ENCODE measurements at places on chromosomes 3 and 15.

- DNase-seq = no peak
These were observed 812.3 kb upstream of the ROBO1 start for GRCh38 chr3:80580146-80580545.

GRCh38 chr3:196789885-196790359, 50.3 kb downstream of the PAK2 start:
- DNase-seq = no peak

DNA sequence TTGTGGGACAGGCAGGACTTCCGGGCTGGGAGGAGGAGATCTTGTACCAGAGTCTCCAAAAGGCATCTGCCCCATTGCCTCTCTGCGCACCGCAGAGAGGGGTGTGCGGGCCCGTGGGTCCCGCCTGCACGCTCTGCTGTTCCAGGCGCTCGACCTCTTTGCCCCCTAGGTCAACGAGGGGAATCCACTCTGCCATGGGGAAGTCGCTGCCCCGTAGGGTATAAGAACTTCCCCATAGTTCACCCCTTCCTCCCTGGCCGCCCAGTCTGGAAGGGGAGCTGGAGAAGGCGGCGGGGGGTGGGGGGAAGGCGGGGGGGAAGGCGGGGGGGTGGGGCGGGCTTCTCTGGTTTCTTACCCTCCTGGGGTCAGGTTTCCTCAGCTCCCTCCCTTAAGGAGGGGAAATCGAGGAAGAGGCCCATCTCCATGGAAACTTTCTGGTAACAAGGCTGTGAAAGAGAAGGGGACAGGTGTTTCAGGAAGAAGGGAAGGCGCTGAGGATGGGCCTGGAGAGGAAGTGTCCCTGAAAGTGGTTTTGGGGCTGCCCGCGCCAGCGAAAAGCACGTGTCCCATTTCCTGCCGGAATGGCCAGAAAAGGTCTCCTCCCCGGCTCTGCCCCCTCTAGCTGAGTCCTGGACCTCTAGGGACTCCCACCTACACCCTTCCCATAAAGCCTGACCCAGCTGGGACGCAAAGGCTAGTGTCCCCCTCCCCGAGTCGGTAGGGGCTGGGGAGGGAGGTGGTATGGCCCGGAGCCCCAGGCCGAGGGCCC, 27.5 kb downstream of the NR1I2 start:
- DNase-seq = no peak

DNA sequence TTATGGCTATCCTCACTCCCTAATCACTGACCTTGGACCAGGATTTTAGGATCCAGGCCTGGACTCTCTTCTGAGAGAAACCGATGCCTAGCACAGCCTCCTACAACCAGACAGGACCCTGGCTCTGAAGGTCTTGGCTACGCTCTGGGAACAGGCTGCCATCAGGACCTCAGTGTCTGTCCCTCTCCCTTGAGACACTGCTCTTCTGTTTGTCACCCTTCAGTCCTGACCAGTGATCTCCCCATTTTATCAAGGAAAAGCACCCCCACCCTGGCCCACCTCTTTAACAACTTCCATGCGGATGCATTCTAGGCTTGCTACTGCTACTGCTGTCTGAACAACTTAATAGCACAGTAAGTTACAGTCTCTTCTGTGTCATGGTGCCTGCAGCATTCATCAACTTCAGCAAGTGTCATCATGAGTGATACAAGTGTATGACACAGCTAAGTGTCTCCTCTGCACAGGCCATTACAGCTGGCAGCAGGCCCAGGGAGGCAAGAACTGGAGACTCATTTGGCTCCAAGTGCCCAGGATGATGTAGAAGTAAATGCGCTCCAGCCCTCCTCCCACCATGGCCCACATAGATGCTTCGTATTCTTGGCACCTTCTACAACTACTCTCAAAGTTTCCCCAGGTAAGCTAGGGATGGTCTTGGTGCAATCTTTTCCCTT, 302.4 kb downstream of the EPHB1 start:
- DNase-seq = no peak

- no peak for DNase-seq
These were observed 17.8 kb downstream of the ACKR2 start for GRCh38 chr3:42827023-42827422.

GRCh38 chr15:63473999-63474809, 30.2 kb upstream of the USP3 start:
- DNase-seq = no peak

- no peak for DNase-seq
These were observed 80.5 kb upstream of the WNT5A start for GRCh38 chr3:55567615-55568014.

DNA sequence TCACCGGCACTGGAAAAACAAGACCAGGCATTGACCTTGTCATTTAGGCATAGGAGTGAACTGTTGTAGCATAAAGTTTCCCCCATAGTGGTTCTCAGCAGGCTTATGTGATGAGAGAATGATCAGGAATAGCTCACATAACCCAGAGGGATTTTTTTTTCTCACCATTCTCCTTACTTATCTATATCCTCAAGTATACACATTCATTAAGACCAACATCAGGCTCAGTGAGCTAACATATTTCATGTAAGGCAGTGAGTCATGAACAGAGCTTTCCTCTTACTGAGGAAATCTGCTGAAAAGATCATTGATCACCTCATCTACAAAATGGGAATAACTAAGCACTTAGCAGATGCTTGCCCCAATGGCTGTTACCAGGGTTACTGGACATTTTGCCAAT, 396.6 kb upstream of the TMCO5A start:
- DNase-seq = no peak

DNA sequence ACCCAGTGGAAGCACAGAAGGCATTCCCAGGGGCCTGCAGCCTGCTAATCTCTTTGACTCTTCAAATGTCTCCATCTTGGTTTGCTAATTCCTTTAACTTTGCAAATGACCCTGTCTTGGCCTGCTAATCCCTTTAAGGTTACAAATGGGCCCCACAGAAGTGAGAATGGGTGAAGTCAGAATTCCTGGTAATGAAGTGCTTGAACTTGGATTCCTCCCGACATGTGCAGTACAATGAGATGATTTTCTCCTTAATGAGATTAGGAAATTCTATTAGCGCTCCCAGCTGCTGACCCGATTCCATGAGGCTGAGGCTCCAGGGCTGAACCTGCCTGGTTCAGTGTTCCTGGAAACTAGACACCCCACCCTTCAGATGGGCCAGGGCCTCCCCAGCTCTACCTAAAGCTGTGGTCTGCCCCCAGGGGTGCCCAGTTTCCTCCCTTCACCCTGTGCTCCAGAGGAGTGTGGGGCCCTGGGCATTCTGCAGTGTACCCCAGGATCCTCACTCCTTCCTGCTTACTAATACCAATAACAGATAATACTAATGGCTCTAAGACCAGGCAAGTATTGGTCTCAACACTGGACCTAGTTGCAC, 47.4 kb downstream of the SCN5A start:
- DNase-seq = no peak

DNA sequence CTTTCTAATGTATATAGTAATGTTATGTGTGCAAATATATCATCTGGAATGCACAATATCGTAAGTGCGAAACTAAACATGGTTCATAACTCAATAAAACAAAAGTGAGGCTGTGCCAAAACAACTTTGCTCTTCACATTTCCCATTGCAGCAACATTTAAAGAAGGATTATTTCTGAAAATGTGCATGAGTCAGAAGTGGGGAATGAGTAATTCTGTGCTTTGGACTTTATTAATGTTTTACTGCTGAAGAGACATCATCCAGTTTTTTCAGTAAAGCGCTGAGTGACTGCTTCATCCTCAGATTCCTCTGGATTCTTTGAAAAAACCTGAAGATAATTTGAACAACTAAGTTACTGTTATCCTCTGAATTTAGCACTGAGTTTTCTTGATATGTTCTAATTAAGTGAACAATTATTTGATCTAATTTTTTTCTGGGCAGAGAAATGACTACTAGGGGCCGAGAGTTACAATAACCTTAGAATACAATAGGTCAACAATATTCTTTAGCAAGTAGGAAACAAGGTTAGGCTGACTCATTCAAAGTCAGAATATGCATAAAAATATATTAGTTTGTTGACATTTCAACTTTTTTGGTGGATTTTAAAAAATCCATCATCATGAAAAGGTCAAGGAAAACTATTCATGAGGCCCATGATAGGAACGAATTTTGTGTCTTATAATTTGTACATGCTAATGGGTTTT, 20.0 kb upstream of the PLCL2 start:
- DNase-seq = no peak

- no peak for DNase-seq
These were observed 15.9 kb downstream of the COLQ start for GRCh38 chr3:15505479-15506165.

DNA sequence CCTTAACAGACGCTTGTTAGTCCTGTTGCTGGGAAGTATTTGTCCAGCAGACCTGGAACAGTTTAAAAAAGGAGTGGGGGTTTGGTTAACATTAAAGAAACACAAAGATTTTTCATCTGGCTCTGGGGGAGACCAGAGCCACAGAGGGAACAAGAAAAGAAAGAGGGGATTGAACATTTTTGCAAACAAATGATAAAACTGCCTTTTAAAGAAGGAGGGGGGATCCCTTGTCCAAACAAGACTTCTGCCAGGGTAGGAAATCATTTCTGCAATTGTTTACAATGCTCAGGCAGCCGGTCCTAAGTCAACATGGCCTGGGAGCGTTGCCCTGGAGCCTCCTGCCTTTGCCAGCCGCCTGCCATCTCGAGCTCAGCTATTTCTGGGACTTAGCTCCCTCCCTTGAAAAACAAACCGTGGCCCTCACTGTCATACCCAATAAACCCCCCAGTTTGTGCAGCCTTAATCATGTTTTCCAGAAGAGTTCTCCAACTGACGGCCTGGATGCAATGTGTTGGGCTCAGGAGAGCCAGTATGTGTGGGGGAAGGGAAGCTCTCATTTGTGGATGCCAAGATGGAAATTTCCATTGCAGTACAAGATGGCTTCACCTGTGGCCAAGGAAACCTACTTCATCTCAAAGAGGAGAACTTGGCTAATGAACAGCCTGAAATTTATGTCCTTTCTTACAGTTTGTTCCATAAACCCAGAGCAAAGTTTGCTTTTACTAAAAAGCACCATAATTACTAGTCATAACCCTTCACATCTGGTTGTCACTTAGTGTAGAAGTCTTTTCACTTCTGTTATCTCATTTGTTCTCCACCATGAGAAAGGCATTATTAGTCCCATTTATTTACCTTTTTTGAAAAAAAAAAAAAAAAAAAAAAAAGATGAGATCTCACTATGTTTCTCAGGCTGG, 75.9 kb upstream of the RNU6-1 start:
- DNase-seq = no peak

- DNase-seq = no peak
These were observed 25.1 kb downstream of the SV2B start for GRCh38 chr15:91125162-91125561.

- DNase-seq = no peak
These were observed 92.9 kb downstream of the RAB11A start for GRCh38 chr15:65962187-65962586.

DNA sequence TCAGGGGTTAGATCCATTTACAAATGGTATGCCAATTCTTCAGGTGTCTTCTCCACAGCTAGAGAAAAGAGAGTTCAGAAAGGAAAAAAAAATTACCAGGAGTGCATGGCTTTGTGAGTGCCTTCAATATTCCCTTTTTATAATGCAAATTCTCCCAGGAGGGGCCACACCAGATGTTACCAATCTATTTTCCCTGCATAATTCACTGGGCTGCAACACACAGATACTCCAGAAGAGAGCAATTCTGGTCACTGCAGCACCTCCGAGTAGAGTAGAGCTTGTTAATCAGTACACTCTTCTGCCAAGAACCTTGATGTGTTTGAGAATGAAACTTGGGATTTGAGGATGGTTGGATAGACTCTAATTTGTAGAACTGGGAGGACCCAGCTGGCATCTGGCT, 80.7 kb upstream of the SPRED1 start:
- DNase-seq = no peak

GRCh38 chr15:90860942-90861675, 7.3 kb upstream of the FURIN start:
- no peak for DNase-seq

- no peak for DNase-seq
These were observed 374.7 kb upstream of the GOLIM4 start for GRCh38 chr3:168470380-168470779.

GRCh38 chr3:24154781-24155180, 209.7 kb downstream of the NR1D2 start:
- DNase-seq = no peak

DNA sequence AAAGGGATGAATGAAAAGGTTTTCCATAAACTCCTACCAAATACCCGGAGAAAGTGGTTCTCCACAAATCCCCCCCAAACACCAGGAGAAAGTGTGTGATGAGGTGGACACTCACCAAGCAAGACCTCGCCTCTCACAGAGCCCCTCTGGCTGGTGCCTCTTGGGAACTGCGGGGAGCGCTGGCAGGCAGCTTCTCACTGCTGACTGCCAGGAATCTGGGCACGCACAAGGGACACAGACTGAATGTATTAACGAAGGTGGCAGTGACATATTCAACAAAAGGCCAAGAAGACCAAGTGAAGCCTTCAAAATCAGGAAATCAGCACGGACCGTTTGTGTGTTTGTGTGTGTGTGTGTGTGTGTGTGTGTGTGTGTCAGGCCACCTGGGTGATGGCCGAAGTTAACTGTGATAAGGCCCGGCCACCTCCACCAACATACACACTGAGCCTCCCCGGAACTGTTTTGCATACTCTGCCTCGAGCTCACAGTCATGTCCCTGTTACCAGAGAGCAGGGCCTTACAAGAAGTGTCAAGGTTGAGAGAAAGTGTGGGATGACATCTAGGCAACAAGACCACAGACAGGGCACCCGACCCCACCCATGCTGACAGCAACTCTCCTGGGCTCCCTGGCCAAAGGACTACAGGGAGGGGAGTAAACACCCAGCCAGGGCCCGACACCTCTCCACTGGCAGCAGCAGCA, 18.0 kb downstream of the ATP10A start:
- no peak for DNase-seq

GRCh38 chr3:9149566-9149965, 99.9 kb downstream of the SRGAP3 start:
- no peak for DNase-seq

- DNase-seq = no peak
These were observed 23.6 kb downstream of the SETD5 start for GRCh38 chr3:9420850-9421549.

DNA sequence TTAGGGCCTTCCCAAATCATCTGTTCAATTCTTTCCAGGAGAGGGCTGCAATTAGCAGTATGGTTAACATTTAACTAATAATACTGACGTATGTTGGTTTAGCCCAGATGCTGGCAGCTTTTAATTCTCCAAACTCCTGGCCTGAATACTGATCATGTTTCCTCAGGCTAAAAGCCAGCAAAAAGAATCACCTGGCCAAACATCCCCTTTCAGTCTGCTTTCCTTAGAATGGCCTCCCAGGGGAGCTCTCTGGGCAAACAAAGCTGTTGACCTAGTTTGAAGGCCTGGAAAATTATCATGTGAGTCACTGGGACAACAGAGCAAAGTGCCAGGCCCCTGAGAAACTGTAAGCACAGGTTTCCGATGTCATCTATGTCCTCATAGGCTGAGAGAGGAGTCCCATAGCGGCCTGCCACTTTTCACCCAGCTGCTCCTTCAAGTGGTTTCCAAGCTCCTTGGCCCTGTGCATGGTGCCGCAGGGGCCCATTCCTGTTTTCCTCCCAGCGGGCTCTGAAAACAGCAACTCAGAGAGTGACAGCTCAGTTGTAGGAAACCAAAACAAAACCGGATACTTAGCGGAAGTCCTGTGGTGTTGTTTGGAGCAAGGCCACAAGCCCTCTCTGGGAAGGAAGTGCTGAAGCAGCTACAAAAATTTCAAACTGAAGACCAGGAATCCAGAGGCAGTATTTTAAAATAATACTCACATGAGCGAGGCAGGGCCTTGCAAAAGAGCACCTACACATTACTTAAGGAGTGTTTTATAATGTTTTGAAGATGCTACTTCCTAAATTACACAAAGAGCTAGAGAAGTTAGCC, 36.5 kb upstream of the RAB11A start:
- no peak for DNase-seq

- DNase-seq = no peak
These were observed 115.6 kb downstream of the CHDH start for GRCh38 chr3:53730576-53730975.

- DNase-seq = no peak
These were observed 7.5 kb upstream of the NDN start for GRCh38 chr15:23694592-23694991.
